Stimulated activated naive CD8-positive, alpha-beta T cell treated with anti-CD3 and anti-CD28 coated beads, Interleukin-15, amount 100 ng/mL, for 72 hours (primary cell): ENCODE measurements at places on chromosomes 7 and 10.

GRCh38 chr10:86087716-86088115 is 278.9 kb downstream of the GRID1 start:
- no peak for DNase-seq

DNA sequence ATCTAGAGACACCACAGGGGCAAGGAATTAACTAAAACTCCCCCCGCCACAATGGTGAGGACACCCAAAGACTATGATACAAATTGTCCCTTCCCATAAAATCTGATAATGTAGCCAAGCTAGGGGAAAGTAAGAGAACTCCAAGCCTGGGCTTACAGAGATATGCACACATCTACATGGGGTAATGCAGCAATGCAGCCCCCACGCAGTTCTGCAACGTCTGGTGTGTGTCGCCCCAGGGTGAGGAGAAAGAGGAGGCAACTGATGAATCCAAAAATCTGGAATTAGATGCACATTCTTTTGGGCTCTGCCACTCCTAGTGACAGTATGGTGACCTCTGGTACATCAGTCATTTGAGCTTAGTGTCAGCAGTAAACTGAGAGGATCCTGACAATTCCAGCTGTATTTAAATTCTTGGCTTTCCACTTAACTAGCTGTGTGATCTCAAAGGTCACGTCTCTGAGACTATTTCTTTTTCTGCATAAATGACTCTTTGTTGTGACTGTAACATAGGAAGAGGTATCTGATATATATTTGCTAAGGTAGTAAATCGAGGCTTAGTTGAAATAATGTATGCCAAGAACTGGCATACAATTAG is 51.5 kb downstream of the PIP4K2A start:
- DNase-seq, result no peak

DNA sequence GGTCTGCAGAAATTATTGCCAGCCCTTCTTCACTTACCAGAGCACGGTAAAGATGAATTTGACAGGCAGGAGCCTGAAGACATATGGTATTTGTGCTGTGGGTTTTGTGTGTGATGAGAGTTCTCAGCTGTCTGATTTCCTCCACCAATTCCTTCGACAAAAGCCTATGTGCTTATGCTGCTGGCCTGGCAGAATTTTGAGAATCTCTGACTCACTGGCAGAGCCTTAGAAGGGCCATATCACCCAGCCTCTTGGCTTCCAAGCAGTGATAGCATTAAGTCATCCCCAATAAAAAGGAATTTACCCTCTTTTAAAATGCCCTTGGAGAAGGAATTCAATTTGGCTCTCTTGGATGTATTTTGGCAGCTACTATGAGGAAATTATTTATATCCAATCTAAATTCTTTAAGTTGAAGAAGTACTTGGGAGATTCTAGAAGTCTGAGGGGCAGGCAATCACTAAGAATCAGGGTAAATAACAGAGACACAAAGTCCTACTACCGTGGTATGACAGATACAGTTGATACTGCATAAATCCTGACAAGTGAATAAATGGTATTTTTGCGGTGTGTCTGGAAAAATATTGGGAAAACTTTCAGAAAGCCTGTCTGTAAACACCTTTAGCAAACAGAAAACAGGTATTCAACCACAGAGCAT is 68.6 kb upstream of the EFCAB10 start:
- no peak for DNase-seq

GRCh38 chr7:45292481-45292880 is 134.9 kb downstream of the RAMP3 start:
- DNase-seq, result no peak

DNA sequence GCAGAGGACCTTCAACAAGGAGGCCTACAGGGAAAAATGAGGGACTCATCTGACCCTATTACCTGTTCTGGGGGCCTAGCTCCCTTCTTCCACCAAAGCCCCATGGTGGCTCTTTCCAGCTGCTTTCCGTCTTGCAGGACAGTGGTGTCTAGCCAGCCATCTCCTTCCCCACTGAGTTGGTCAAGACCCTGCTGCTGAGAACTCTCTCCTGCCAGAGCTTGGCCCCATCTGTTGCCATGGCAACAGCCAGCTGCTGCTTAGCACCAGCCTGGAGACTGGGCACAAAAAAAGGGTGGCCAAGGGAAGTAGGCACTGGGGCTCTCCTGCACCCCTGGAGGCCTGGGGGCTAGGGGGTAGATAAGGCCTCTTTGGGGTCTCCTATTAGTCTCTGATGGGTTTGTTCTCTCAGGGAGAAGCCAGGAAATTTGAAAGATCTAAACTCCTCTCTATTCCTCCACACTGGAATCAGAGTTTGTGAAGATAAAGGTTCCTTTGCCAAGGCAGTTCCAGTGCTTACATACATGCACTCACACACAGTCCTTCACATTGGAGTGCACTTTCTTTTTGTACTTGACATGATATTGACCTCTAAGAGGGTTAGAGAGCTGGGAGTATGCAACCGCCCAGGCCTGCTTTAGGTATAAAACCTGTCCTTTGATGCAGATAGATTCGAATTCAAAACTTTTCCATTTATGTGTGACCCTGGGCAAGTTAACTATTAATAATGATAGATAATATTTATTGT is 15.8 kb downstream of the TSPAN33 start:
- DNase-seq, result no peak

DNA sequence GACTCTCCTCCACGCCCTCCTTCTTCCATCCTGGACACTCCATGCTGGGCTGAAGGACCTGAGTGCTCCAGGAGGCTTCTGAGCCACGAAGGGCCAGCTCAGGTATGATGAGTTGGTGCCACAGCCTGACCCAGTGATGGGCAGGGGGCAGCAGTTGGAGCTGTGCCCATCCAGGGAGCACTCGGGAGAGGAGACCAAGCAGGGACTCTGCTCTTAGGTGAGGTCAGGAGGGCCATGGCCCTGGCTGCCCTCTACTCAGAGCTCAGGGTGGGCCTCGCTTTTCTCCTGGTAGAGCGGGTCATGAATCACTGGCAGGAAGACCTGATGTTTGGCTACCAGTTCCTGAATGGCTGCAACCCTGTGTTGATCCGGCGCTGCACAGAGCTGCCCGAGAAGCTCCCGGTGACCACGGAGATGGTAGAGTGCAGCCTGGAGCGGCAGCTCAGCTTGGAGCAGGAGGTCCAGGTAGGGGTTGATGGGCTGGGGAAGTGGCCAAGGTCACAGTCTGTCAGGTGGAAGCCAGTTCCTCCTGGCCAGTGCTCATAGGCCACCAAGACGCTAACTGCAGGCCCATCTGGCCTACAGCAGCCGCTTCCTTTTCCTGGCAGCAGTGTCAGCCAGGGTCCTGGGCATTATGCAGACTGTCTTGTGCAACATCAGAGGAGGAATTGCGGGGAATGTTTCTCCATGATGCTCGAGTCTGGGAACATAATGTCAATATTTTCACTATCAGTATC is 50.8 kb downstream of the ALOX5 start:
- DNase-seq, result no peak

- no peak for DNase-seq
These were observed 35.3 kb downstream of the PCBD1 start for GRCh38 chr10:70853038-70853437.

DNA sequence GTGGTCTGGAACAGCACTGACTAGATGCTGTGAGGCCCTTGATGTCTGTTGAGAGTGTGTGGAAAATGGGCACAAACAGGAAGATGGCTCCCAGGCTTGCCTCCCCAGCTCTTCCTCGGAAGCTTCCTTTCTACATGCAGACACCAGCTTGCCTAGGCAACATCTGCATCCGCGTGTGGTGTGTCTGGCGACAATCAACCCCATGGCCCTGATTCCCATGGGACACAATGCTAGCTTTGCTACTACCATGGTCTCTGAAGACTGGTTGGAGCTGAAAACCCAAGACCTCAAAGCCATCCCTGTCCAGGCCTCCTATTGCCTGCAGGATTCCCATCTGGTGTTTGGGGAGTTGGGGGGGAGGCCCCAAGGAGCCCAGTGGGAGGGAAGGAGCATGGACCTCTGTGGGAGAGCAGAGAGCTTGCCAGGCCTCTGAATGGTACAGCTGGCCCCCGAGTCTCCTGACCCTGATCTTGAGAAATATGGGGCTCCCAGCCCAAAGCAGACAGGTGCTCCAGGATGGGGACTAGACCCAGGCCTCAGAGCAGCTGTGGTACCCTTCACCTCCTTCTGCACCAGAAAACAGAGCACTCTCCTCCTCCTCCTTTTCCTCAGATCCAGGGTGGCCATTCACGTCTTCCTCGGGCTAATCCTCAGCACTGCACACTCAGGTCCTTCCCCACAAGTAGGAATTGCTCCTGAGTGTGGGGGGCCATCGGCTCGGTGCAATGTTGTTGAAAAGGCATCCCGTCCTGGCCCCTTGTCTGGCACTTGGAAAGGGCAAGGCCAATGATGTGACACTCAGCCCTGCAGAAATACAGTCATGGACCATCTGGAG is 57.6 kb downstream of the ARHGAP22 start:
- DNase-seq, result no peak

DNA sequence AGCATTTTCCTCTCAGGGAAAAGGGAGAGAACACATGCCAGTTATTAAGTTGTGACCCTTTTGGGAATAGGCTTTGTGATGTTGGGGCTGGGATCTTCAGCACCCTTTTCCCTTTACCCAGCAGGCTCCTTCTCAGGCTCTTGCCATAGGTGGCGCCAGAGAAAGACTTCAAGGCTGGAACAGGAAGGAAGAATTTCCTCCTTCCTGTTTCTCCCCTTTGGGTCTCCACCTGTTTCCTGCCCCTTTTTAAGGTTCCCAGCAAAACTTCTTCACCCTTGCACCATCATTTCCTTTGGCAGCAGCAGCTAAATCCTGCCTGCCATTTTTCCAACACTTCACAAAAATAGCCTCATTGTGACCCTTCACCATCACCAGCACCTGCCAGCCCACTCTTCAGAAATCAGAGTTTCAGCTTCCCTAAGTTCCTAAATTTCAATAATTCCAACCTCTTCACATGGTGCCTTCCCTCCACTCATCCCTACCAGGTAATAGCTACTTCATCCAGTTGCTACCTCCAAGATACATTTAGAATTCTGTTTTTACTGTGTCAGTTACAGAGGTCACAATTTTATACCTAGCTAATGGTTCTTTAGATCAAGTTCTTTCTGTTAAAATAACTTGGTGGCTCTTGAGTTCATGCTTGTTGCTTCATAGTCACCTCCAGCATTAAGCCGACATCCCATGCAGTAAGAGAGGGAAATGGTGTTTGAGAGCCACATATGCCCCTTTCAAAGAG is 22.4 kb upstream of the FOXK1 start:
- DNase-seq, result peak; percentile 17

DNA sequence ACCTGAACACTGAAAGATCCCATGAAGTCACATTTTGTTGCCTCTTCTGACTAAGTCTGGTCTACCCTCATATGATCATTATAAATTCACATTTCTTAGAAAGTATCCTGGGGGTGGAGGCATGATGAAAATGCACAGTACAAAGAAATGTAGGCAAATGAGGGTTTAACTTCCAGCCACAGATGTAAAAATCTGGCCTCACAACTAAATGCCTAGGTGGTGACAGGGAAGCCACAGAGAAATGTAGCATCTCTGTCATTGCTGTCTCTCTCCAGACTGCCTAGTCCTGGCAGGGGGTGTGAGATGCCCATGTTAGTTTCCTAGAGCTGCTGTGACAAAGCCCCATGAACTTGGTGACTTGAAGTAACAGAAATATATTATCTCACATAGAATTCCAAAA is 395.9 kb downstream of the SORCS3 start:
- DNase-seq, result no peak

GRCh38 chr10:69864321-69864720 is 62.6 kb downstream of the COL13A1 start:
- no peak for DNase-seq

DNA sequence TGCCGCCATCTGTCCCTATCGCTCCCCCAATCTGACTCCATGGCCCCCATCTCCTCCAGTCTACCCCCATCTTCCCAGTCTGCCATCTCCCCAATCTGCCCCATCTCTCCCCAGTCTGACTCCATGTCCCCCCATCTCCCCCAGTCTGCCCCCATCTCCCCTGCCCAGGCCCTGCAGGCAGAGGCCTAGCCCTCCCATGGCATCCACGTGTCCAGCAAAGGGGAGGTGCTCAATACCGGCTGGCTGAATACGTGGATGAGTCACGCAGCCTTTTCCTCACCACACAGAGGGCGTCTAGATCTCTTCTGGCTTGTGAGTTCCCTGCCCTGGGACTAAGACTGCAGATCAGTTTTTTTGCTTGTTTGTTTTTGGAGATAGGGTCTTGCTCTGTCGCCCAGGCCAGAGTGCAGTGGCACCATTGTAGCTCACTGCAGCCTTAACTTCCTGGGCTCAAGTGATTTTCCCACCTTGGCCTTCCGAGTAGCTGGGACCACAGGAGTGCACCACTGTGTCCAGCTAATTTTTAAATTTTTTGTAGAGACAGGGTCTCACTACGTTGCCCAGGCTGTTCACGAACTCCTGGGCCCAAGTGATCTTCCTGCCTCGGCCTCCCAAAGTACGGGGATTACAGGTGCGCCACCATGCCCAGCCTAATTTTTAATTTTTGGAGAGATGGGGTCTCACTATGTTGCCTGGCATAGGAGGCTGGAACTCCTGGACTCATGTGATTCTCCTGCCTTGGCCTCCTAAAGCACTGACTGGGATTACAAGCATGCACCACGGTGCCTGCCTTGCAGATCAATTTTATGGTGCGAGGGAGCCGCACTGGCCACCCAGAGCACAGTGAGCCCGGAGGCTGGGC is 15.3 kb upstream of the GPR146 start:
- DNase-seq, result peak; percentile 53

GRCh38 chr7:47576031-47576865 is 5.7 kb downstream of the TNS3 start:
- no peak for DNase-seq

DNA sequence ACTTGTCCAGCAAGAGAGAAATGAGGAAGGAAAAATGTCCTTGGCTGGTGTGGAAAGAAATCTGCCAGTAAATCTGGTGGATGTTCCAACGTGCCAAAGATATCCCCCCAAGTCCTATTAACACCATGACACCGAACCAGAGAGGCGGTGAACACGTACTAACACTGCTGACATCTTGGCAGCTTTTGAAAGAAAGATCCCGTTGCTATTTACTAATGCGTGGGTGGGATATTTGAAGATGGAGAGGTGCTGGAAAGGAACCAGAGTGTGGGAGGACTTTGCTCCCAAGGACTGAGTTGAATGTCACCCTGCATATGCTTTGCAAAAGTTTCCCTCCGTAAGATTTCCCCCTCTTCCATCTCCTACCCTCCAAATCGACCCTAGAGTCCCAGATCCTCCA is 7.9 kb downstream of the CCDC3 start:
- DNase-seq, result no peak

GRCh38 chr7:151349507-151349853 is 7.9 kb downstream of the NUB1 start:
- no peak for DNase-seq

- DNase-seq, result no peak
These were observed 168.6 kb downstream of the LRMDA start for GRCh38 chr10:75599875-75600648.

DNA sequence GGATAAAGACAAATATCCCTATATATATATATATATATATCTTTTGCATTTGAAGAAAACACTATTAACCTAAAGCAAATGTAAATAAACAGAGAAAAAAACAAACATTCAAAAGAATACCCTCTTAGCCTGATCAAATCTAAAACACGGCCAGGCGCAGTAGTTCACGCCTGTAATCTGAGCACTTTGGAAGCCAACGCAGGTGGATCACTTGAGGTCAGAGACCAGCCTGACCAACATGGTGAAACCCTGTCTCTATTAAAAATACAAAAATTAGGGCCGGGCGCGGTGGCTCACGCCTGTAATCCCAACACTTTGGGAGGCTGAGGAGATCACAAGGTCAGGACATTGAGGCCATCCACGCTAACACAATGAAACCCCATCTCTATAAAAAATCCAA is 9.2 kb downstream of the ANXA7 start:
- no peak for DNase-seq

- DNase-seq, result no peak
These were observed 34.5 kb upstream of the EGR2 start for GRCh38 chr10:62850646-62851045.

- no peak for DNase-seq
These were observed 80.8 kb downstream of the CHST15 start for GRCh38 chr10:124012583-124012982.
